ENCODE measurements at places on chromosomes 5 and 9.

- DNase-seq = no peak
Measured at GRCh38 chr5:129746876-129747275, 1.0 kb upstream of the MINAR2 start.

- DNase-seq = no peak
Measured at GRCh38 chr5:81739291-81739690, 11.6 kb downstream of the SSBP2 start.

DNA sequence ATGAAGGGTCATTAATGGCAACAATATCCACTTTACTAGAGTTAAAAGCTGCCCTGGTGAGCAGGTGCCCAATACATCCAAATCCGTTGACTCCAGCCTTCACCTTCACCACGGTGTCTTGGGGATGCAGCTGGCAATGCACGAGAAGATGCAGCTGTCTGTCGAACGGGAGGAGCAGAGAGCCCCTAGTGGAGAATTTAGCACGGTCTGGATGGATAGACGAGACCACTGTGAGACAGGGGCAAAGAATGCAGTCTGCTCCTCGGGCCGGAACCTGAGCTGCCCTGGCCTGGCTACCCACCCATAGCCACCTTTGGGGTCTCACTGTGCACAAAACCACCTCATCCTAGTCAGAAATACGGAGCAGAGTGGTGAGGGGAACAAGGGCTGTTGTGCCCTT is 35.1 kb downstream of the ADRA1B start:
- DNase-seq = no peak

- DNase-seq = peak; percentile 66
Measured at GRCh38 chr5:373710-374602, 52.4 kb downstream of the AHRR start.

DNA sequence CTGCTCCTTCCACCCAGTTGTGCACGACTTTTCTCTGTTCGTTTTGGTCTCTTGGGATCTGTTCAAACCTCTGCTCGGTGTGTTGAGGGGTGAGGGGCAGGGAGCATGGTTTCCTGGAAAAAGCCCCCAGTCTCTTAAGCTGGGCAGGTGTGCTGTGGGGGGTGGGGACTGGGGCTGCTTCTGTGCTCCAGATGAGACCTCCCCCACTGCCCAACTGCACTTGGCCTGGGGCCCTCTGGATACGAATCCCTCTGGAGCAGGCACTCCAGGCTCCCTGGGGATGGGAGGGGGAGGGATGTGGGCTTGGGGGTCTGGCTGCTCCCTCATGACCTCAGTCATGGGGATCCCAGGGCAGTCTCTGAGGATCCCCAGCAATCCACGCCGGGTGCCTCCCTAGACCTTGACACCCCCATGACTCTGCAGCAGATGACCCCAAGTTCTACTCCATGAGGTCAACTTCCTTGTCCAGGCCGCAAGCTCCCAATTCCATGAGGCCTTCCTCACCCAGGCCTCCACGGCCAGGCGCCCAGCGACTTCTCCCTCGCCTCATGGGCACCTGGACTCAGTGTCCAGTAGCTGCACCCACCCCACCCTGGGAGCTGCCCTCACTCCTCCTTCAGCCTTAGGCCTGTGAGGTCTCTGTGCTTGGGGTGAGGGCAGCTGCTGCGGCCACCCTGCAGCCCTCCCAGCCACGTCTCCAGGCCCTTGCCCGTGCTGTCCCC is 5.9 kb upstream of the AHRR start:
- DNase-seq = no peak

DNA sequence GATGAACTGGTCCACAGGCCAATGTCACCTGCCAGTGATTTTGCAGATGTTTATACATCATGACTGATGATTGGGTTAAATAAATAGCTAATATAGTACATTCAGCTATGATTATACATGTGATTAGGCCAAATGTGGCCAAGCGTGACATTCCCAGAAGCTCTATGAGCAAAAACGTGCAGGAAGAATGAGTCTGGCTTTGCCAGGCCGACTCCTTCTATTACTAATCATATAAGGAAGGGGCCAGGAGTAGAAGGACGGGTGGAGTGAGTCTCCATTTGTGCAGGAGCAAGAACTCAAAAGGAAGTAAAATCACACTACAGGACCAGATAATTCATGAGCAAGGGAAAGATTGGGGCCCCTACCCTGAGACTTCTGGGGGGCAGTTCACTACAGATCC is 178.2 kb downstream of the ROR2 start:
- DNase-seq = no peak

- no peak for DNase-seq
Measured at GRCh38 chr5:29414681-29415080, 1778.8 kb upstream of the CDH6 start.

- DNase-seq = no peak
Measured at GRCh38 chr9:82011133-82011532, 22.6 kb downstream of the SPATA31D1 start.

GRCh38 chr9:93815677-93816076 is 139.5 kb downstream of the BARX1 start:
- no peak for DNase-seq

GRCh38 chr9:36793277-36793676 is 220.6 kb downstream of the MELK start:
- DNase-seq = no peak

- DNase-seq = no peak
Measured at GRCh38 chr5:14416621-14417275, 164.8 kb upstream of the OTULINL start.
